Fibroblast of skin of scalp (primary cell): ENCODE measurements at places on chromosomes 4 and X.
A peak's percentile ranks its signal among the peaks of the same experiment; 100 is the strongest.

GRCh38 chr4:37236165-37236564 is 8.4 kb upstream of the NWD2 start:
- no peak for DNase-seq

- no peak for DNase-seq
Measured at GRCh38 chr4:186291256-186291890, 25.4 kb downstream of the F11 start.

DNA sequence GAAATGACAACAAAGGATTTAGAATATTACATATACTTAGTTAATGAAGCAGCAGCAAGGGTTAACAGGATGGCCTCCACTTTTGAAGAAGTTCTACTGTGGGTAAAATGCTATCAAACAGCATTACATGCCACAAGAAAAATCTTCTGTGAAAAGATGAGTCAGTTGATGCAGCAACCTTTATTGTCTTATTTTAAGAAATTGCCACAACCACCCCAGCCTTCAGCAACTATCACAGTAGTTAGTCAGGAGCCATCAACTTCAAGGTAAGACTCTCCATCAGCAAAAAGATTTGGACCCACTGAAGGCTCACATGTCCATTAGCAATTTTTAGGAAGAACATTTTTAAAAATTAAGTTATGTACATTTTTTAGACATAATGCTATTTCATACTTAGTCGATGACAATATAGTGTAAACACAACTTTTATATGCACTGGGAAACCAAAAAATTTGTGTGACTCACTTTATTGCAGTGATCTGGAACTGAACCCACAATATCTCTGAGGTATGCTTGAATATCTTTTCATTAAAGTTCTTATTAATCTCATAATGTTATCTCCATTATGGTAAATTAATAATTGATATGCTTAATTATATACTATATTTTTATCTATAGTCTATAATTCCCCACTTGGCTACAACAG is 81.2 kb downstream of the SPCS3 start:
- peak; percentile 82 for DNase-seq

GRCh38 chr4:24433515-24434214 is 150.7 kb downstream of the DHX15 start:
- no peak for DNase-seq

GRCh38 chr4:153622778-153623240 is 61.3 kb upstream of the TLR2 start:
- DNase-seq, result no peak

DNA sequence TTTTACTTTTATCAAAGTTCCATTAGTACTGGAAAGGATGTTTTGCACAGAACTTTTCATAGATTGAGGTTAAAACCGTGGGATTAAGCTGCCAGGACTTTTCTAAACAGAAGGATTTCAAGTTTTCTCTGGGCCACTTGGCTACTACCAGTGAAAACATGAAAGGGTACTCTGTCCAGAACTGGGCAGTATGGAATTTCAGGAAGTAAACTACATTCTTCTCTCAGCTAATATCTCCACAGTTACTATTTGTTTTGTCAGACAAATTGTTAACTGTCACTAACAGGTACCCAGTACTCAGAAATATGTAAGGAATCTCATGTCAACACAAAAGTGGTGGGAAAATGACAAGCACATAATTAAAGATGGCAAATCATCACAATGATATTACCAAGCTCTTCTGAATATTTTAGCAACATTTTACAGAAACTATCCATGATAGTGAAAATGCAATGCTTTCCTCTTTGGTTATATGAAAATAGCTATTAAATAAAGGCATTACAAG is 454.4 kb downstream of the C4orf33 start:
- DNase-seq, result no peak

- DNase-seq, result no peak
Measured at GRCh38 chrX:103503853-103504207, 15.5 kb downstream of the RAB40A start.

- DNase-seq, result no peak
Measured at GRCh38 chr4:52910115-52910514, 48.0 kb downstream of the RASL11B start.

GRCh38 chrX:111410590-111411078 is 1.4 kb downstream of the DCX start:
- DNase-seq, result no peak

DNA sequence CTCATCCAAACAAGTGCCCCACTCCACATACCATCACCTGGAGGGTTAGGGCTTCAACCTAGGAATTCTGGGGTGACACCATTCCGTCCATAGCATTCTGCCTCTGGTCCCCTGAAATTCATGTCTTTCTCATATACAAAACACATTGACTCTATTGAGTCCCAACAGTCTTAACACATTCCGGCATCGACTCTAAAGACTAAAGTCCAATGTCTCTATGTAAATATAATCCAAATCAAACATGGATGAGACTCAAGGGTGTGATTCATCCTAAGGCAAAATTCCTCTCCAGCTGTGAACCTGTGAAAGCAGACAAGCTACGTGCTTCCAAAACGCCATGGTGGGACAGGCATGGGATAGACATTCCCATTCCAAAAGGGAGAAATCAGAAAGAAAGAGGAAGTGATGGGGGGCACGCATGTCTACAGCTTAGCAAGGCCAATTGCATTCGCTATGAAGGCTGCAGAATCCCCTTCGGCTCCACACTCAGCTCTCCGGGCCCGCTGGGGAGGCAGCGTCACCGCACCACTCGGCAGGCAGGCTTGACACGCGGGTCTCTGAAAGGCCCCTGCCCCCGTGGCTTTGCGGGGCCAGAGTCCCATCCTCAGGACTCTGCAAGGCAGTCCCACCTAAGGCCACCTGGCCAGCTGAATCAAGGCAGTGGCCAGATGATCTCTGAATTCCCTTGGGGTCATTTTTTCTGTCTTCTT is 53.2 kb downstream of the ADRA2C start:
- DNase-seq, result no peak

DNA sequence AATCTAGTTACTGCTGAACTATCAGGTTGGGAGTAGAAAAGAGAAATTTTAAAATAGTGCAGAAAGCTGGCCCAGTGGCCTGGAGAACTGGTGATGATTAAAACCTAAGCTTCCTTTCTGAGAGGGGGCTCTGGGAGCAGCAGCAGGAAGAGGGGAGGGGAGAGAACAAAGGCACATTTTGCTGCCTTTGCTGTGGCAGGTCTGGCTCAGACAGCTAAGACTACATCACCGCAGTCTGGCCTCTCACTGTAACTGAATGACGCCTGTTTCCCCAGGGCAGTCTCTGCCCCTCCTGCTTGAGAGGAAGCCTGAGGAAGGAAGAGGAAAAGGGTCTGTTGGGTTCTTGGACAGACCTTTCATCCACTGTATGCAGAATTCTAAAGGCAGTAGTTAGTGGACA is 148.5 kb downstream of the FRAS1 start:
- no peak for DNase-seq

DNA sequence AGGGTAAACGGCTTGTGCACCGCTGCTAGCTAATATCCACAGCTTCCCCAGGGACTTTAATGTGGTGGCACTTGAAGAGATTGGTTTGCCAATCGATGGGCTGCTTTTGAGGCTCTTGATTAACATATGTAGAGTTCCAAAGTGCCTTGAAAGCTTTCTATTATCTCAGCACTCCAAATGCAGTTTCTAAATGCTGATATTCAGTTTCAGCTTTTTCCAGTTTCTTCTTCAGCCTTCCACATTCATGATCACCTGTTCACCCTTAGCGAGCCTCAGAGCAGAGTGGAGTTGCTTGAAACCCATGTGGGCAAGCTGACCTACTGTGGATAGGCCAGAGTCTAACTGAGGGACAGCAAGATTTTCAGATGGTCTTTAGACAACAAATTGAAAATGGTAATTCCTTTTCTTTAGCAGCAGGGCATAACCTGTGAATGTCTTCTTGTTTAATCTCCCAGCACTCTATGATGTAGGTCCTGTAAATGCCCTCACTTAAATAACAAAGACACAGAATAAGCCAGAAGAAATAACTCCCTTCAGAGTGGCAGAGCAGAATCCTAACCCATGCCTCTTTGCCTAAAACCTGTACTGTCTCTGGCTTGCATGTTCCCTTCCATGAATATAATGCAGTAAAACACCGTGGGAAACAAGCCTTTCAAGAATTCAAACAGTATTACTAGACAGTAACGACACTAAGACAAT is 99.8 kb downstream of the TSPAN5 start:
- no peak for DNase-seq

DNA sequence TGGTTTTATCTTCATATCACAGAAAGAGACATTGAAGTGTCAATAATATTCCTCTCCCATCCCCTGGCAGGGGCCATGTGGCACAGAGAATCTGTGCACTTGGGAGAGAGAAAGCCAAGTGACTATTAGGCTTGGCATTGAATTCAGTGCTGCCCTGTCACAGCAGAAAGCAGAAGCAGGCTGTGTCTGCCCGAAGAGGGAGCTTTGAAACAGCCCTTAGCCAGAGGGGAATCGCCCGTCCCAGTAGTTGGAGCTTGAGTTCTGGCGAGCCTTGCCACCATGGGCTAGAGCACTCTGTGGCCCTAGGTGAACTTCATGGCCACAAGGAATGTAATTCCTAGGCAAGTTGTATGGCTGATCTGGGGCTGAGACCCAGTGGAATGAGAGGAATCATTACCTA is 282.5 kb upstream of the PCDH10 start:
- no peak for DNase-seq

DNA sequence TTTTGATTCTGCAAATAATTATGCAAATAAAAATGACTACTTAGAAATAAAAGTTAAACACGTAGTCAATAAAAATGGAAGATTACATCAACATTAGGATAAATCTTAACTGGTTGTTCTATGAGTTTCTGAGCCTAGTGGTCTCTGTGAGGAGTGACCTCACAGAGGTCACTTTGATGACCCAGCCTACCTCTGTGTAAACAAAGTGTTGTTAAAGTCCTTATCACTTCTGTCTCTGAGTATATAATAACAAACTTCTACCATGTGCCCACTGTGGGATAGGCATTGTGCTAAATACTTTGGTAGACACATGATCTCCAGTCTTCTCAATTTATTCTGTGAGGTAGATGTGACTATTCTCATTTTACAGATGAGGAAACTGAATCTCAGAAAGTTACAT is 85.4 kb downstream of the PDE5A start:
- DNase-seq, result no peak

- no peak for DNase-seq
Measured at GRCh38 chr4:12439633-12440305, 1011.1 kb upstream of the HS3ST1 start.
